ENCODE measurements at places on chromosomes 3 and 15. TPM values are rescaled to one million over a fixed set of nuclear protein-coding genes. Genes with fewer than 3 reads are reported as not detected.

TNIK gene
- 4.8 TPM for total RNA-seq

ROPN1 gene
- total RNA-seq = 0.22 TPM

CELF6 gene
- total RNA-seq = 0.39 TPM

CGNL1 gene
- total RNA-seq = 4.7 TPM

SPATA16 gene
- total RNA-seq = not detected

IGSF11 gene
- not detected for total RNA-seq

SLC28A1 gene
- total RNA-seq = not detected

TYRO3 gene
- 4.8 TPM for total RNA-seq

Data from articular chondrocyte of knee joint (primary cell).